Stimulated activated naive B cell treated with anti-CD40 and anti-IgM and Interleukin-4, amounts not matched to agents 10 μg/mL and 1 μg/mL and 100 μg/mL, for 72 hours (primary cell): ENCODE measurements at places on chromosomes 2 and 18.

- no peak for DNase-seq
- H3K27ac ChIP-seq: no peak overlapping the region
- peaks cover 41% of the 10 kb centered on the region for H3K27me3 ChIP-seq
- H3K36me3 ChIP-seq: no peaks in the 10 kb centered on the region
- H3K4me3 ChIP-seq: no peak overlapping the region
Measured at GRCh38 chr18:50097702-50098101, 97.2 kb downstream of the MYO5B start.

- peaks cover 91% of the 10 kb centered on the region for H3K4me1 ChIP-seq
- peaks cover 4% of the 10 kb centered on the region for H3K36me3 ChIP-seq
- no peak for DNase-seq
Measured at GRCh38 chr2:8538531-8538930, 143.3 kb upstream of the ID2 start.

DNA sequence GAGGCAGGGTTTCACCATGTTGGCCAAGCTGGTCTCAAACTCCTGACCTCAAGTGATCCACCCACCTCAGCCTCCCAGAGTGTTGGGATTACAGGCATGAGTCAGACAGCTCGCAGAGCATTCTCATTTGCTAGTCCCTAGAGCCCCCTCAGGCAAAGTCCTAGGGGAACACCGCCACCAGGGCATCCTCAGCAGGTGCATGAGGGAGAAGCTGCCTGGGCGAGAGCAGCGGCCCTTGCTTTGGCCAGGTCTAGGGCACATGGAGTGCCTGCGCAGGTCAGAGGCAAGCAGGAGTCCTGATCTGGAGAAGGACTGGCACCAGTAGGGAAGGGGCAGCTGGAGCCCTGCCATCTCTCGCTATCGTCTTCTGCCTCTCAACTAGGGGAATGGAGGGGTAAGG is 32.4 kb downstream of the NGEF start:
- H3K4me3 ChIP-seq: no peak overlapping the region
- peaks cover 40% of the 10 kb centered on the region for H3K27me3 ChIP-seq
- peaks cover 19% of the 10 kb centered on the region for H3K4me1 ChIP-seq
- DNase-seq: no peak
- H3K27ac ChIP-seq: no peak overlapping the region
- H3K36me3 ChIP-seq: no peaks in the 10 kb centered on the region

GRCh38 chr18:55509631-55510324 is 78.2 kb downstream of the TCF4 start:
- peaks cover 18% of the 10 kb centered on the region for H3K4me1 ChIP-seq
- no peaks in the 10 kb centered on the region for H3K36me3 ChIP-seq
- peak overlapping the region; percentile 90 for H3K27ac ChIP-seq

DNA sequence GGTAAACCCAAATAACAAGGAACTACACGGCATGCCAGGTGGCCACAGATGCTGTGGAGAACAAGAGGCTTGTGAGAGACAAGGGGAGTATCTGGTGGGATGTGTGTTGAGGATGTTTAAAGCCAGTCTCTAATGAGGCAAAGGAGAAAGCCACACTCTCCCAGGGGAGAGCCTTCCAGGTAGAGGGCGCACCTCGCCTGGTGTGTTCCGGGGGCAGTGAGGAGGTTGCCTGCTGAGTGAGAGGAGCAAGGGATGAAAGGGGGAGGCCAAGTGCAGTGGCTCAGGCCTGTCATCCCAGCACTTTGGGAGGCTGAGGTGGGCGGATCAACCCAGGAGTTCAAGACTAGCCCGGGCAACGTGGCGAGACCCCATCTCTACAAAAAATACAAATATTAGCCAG is 16.2 kb downstream of the SAG start:
- peaks cover 3% of the 10 kb centered on the region for H3K36me3 ChIP-seq
- H3K4me1 ChIP-seq: peaks cover 65% of the 10 kb centered on the region
- no peak overlapping the region for H3K4me3 ChIP-seq
- H3K27me3 ChIP-seq: no peaks in the 10 kb centered on the region

DNA sequence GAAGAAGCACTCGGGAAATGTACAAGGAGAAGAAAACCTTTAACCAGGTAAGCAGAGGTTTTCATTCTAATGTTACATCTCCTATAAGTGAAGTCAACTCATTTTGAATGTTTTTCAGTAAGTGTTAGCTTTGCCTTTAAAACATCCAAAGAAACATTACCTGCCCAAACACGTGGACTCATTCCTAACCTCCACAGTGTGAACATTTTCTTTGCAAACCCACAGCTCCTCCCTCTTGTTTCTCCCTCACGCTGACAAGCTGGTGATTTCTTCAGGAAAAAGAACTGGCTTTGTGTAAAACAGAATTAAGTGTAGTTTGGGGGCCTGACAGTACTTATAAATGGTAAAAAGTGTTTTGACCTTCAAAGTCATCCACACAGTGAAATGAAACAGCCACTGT is 72.5 kb downstream of the MTCL1 start:
- H3K27ac ChIP-seq: no peak overlapping the region
- DNase-seq: no peak
- H3K4me1 ChIP-seq: peaks cover 3% of the 10 kb centered on the region
- H3K4me3 ChIP-seq: no peak overlapping the region
- H3K36me3 ChIP-seq: no peaks in the 10 kb centered on the region

DNA sequence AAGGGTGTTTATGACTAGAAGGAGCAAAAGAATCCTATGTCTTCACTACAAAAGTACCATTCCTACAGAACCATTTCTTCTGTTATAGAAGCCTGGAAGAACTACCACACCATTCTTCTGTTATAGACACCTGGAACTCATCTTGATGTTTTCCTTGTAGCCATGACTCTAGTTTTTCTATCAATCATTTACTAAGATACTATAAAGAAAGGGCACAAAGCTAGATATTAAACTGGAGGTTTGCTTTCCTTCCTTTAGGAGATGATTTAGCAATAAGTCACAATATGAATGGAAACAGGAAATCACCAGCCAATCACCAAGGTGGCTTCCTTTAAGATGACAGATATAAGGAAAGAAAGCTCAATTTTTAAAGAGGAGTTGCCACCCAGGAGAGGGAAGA is 100.3 kb upstream of the NEUROD1 start:
- H3K4me3 ChIP-seq: no peak overlapping the region
- no peaks in the 10 kb centered on the region for H3K27me3 ChIP-seq
- H3K4me1 ChIP-seq: peaks cover 17% of the 10 kb centered on the region
- no peaks in the 10 kb centered on the region for H3K36me3 ChIP-seq
- DNase-seq: no peak
- no peak overlapping the region for H3K27ac ChIP-seq

DNA sequence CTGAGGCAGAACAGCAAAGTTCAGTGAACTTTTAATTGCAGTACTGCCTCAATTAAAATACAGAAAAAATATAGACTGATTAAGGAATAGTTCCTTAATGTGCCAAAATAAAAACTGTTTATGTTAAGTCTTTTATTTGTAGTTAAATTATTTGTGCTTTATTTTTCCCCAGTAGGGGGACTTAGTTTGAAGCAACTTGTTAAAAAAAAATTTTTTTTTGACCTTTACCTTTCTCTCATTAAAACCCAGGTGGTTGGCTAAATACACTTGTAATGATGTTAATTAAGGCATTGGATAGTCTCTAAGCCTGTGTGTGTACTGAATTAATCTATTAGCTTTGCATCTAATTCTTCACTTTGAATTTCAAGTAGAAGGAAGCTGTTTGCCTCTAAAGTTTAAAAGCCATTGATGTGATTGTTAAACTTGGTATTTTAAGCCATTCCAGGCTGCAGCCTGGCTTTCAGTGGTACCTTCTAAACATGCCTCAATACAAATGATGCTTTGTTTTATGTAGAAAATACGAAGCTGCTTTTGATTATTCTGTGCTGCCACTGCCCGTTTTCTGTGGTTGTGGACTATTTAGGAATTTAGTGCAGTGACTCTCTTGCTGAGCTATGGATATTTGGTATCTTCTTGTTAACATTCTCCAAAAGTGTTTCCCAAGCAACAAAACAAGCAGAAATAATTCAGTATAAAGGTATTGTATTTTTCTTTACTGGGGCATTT is 102.9 kb downstream of the TANC1 start:
- H3K27me3 ChIP-seq: no peaks in the 10 kb centered on the region
- H3K4me1 ChIP-seq: no peaks in the 10 kb centered on the region
- H3K36me3 ChIP-seq: no peaks in the 10 kb centered on the region
- no peak overlapping the region for H3K27ac ChIP-seq
- no peak for DNase-seq
- no peak overlapping the region for H3K4me3 ChIP-seq

DNA sequence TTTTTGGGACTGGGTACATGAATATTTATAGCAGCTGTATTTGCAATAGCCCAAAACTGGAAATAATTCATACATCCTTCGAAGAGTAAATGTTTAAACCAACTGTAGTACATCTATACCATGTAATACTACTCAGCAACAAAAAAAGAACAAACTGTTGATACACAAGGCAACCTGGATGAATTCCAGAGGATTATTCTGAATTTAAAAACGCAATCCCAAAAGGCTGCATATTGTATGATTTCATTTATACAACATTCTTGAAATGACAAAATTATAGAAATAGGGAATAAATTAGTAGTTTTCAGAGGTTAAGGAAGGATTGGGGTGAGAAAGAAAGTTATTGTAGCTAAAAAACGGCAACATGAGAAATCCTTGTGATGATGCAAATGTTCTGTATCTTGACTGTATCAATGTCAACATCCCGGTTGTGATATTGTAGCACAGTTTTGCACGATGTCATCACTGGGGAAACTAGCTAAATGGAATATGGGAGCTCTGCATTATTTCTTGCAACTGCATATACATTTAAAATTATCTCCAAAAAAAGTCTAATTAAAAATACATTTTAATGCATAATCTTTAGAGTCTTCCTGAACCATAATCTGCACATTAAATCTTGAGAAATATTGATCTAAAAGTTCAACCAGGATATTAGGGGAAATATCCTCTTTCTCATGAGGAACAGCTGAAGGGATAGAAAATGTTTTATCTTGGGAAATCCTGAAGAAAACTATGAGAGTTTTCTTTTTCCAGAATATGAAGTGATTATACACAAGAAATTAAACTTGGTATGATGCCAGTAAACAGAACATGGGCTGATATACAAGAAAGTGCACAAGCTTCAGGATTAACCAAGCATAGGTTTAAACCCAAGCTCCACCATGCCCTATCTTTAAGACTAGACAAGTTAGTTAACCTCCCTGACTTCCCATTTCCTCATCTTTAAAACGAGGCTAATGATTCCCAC is 21.9 kb downstream of the EVA1A start:
- H3K36me3 ChIP-seq: no peaks in the 10 kb centered on the region
- H3K4me3 ChIP-seq: no peak overlapping the region
- H3K27me3 ChIP-seq: peaks cover 25% of the 10 kb centered on the region
- H3K4me1 ChIP-seq: no peaks in the 10 kb centered on the region
- no peak overlapping the region for H3K27ac ChIP-seq

DNA sequence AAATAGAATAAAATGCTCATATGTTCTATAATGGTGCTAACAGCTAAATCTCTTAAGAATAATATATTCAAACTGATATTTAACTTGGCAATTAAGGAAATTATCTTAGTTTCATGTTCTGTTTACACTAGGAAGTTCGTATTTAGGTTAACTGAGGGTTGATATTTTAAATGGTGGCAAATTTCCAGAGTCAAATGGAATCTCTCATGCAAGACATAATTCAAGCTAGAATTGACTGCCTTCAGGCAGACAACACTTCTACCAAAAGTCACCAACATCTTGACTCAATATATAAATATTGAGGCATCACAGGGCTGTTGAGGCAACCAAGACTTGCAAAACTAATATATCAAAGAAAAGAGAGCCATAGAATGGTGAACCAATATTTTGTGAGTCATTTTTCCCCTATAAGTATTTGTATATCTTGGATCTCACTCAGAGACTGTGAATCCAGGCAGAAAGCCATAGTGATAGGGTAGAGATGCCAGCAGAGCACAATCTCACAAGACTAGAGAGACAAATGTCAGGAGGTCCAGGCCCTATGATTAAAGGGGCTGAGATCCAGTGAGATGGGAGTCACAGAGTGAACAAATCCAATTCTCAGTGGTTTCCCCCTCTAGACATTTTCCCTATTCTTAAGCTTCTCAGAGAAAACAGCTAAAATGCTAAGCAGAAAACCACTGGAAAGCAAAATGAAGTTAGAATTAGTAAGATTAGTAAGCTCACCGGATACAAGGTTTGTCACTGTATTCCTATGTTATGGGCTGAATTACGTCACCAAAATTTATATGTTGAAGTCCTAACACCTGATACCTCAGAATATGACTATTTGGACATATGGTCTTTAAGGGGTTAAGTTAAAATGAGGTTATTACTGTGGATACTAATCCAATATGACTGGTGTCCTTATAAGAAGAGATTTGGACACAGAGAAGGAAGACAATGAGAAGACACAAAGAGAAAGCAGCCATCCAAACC is 358.2 kb upstream of the UBE2E3 start:
- no peaks in the 10 kb centered on the region for H3K27me3 ChIP-seq
- no peak overlapping the region for H3K27ac ChIP-seq
- H3K4me1 ChIP-seq: no peaks in the 10 kb centered on the region
- DNase-seq: no peak
- H3K4me3 ChIP-seq: no peak overlapping the region

- H3K4me1 ChIP-seq: peaks cover 5% of the 10 kb centered on the region
- H3K36me3 ChIP-seq: peaks cover 41% of the 10 kb centered on the region
- DNase-seq: no peak
- no peaks in the 10 kb centered on the region for H3K27me3 ChIP-seq
- no peak overlapping the region for H3K4me3 ChIP-seq
Measured at GRCh38 chr18:62933261-62933887, 218.0 kb downstream of the PHLPP1 start.
